ENCODE measurements at places on chromosomes 13 and 19.

GRCh38 chr19:5955636-5955935 is 22.4 kb downstream of the RANBP3 start:
- no peak for DNase-seq

DNA sequence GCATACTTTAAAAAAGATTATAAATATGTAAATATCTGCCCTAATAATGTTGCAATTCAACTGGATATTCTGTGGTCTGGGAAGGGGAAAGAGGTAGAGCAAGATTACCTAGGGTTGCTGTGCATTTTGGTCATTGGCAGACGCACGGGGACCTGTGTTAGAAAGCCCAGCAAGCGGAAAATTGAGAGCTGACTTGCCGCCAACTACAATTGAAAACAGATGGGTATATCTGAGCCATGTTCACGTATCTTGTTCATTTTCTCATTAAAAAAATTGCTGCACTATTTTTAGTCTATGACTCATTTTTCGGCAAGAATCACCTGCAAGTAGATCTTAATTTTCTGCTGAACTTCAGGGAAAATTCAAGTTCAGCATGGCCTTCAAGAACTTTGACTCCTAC is 308.5 kb upstream of the TMTC4 start:
- DNase-seq, result no peak

- no peak for DNase-seq
Measured at GRCh38 chr13:45508776-45509175, 44.0 kb downstream of the COG3 start.

DNA sequence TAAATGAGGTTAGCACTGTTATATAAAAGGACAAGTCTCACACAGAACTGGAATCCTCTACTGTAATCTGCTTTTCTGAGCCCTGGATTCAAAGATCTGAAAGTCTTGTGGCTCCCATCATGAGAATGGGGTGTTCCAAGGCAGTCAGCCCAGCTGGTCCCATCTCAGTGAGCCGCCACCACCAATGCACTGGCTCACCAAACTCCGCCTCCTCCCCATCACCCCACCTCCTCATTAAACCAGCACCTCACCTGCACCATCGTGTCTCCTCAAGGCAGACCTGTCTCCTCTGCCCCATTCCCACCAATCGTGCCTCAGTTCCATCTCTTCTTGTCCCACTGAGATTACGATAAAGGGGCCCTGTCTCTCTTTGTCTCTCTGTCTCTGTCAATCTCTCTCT is 166.7 kb downstream of the USP12 start:
- no peak for DNase-seq

GRCh38 chr13:112761701-112762689 is 72.2 kb downstream of the ATP11A start:
- DNase-seq, result no peak

DNA sequence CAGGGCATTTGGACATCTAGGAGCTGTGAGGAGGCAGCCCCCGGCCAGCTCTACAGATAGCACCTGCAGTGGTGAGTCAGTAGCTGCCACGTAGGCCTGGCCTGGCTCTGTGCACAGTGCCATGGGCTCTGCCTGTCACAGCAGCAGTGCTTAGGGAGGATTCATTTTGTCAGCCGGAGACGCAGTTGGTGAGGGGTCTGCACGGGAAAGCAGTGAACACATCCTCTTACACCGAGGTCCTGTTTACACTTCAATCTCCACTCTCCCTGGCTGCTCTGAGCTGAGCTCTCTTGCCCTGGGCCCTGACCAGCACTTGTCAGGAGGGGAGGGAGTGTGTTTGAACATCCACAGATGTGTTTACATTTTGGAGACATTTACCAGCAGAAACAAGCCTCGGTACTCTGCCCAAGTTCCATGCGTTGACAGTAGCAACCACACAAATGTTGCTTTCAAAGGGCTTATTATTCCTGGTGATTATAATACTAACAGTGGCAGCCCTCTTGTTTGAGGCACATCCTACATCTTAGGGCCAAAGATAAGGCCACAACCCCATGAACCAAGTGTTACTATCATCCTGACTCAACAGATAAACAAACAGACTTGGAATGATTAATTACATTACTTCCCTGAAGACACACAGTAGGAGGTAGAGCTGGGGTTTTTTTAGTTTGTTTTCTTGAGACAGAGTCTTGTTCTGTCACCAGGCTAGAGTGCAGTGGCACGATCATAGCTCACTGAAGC is 148.9 kb downstream of the USP12 start:
- no peak for DNase-seq

DNA sequence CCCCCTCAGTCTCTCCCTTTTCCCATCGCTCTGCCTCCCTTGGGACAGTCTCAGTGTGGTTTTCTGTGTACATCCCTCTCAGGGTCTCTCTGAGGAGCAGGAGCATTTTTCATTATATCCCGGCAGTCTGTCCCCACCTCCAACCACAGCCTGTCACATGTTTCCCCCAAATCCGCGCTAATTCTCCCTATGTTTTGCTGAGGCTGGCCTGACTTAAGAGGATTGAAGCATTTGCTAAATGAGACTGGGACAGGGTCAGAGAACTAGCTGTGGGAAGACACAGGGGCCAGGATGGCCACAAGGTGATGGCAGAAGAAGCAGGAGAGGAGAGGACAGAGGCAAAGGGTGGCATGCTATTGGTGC is 5.5 kb downstream of the TPRX1 start:
- DNase-seq, result no peak

DNA sequence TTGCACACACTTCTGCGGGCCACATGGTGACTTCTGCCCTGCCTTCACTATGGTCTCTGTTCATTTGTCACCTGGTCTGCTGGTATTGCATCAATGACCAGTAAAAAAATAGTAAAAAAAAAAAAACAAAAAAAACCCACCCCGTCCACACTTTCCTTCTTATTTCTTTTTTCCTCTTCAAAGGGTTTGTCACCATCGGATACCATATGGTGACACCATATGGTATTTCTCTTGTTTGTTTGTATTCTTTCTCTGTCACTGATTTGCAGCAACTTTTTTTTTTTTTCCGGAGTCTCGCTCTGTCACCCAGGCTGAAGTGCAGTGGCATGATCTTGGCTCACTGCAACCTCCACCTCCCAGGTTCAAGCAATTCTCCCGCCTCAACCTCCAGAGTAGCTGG is 26.2 kb upstream of the OR7C2 start:
- no peak for DNase-seq

GRCh38 chr19:16698914-16699313 is 20.7 kb upstream of the NWD1 start:
- DNase-seq, result no peak

DNA sequence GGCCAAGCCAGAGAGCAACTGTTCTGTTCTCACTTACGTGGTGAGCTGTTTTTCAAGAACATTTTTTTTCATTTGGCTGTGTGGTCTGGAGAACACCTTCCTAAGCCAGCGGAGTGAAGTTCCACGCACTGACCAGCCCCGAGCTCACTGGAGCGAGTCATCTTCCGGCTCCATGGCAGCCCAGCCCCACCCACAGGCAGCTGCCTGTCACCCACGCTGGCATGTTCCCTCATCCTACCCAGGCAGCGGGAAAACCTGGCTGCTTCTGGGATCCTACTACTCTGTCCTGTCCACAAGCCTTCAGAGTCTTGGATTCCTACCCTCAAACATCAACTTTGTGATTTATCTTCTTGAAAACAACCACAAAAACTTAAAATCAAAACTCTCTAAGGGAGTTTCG is 76.2 kb downstream of the GGACT start:
- DNase-seq, result no peak

- no peak for DNase-seq
Measured at GRCh38 chr13:105984236-105984635, 551.2 kb downstream of the EFNB2 start.

DNA sequence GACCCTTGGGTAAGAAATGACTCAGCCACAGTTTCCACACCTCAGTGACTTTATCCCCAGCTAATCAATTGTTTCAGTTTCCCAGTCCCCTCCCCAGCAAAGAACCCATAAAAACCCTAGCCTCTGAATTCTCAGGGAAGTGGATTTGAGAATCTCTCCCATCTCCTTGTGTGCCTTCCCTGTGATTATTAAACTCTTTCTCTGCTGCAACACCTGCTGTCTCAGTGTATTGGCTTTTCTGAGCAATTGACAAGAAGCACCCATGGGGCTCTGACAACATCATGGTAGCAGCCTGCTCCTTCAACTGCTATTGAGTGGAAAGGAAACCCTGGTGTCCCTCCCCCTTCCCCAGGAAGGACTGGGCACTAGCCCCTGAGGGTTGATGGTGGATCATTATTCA is 73.7 kb downstream of the UQCRFS1 start:
- no peak for DNase-seq

- no peak for DNase-seq
Measured at GRCh38 chr13:49429121-49429520, 14.7 kb downstream of the CAB39L start.

- peak; percentile 79 for DNase-seq
Measured at GRCh38 chr13:21218351-21219035, 42.0 kb downstream of the MRPL57 start.

DNA sequence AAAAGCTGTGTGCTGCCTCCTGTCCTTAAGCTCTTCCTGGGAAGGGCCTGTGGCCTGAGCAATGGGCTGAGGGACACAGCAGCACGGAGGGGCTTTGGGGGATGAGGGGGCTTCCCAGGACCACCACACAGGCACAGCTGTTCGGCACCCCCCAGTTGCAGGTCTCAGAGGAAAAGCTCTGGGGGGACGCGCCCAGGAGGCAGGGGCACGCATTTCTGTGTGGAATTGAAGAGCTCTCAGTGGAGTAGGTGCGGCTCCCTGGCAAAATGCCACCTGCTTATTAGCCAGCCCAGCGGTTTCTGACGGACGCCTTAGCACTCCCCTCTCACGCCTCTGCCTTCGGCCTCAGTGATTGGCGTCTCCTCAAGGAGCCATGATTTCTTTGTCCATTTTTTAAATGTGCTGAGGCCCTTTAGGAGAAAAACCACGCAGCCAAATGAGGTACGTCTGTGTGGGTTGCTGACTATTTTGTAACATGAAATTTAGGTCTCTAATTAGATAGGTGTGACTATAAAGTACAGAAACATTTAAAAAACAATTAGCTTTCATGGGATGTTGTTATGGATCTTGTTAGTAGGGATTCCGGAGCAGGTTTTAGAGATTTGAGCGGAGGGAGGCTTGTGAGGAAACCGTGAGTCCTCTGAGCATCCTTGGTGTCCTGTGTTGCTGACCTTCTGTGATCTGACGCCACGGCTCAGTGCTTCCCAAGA is 4.0 kb downstream of the MCF2L start:
- DNase-seq, result no peak

DNA sequence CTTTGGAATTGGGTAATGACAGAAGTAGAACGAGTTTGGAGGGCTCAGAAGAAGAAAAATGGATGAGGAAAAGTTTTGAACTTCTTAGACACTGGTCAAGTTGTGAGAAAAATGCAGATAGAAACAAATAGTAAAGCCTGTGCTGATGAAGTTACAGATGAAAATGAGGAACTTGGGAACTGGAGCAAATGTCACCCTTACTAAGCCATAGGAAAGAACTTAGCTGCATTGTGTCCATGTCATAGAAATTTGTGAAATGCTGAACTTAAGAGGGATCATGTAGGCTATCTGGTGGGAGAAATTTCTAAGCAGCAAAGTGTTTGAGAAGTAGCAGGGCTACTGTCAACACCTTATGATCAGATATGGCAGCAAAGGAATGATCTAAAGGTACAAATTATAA is 289.2 kb upstream of the PCDH9 start:
- peak; percentile 17 for DNase-seq

- no peak for DNase-seq
Measured at GRCh38 chr13:63409791-63410351, 1994.2 kb upstream of the PCDH20 start.

- no peak for DNase-seq
Measured at GRCh38 chr13:42592915-42593900, 19.3 kb downstream of the TNFSF11 start.

DNA sequence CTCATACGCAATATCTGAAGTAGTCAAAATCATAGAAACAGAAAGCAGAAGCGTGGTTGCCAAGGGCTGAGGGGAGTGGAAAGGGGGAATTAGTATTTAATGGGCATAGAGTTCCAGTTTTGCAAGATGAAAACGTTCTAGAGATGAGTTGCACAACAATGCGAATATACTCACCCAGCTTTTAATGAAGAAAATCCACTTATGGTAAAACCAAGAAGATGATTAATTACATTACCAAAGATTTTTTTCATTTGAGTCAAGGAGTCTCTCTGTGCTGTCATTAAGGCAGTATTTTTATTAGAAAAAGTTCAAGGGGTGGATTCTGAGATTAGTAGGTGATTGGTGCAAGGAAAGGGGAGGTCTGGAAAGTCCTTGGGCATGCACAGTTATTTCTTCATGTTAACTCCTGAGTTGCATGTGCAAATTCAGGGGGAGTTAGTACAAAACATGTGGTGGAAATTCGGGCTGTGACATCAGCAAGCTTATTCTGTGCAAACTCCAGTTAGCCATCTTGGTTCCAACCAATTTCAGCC is 6.9 kb upstream of the CBY2 start:
- DNase-seq, result no peak

GRCh38 chr13:113029487-113030258 is 60.7 kb downstream of the MCF2L start:
- DNase-seq, result peak; percentile 30

DNA sequence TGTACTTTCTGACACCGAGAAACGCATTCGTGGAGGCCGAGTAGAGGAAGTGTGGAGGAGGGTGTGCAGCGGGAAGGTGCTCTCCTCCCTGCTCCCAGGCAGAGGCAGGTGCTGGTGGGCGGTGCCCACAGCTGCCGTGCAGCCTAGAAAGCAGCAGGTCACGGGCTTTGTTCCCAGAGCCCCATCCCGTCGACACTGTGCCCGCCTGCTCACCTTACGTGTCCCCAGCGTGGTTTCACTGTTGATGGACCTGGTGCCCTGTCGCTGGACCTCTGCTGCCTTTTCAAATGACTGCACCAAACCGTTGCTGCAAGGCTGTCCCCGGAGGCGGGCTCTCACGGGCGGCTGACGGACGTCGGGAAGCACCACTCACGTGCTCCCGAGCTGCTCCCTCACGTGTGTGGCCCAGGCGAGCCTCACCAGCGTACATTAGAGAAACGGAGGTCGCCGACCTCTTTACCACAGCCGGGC is 20.8 kb downstream of the PLEKHJ1 start:
- DNase-seq, result no peak

GRCh38 chr13:60645676-60646075 is 248.7 kb downstream of the TDRD3 start:
- no peak for DNase-seq

GRCh38 chr13:39106216-39107005 is 68.2 kb downstream of the NHLRC3 start:
- no peak for DNase-seq

Data from Kasumi-1 (cell line).